Stimulated activated CD8-positive, alpha-beta memory T cell treated with anti-CD3 and anti-CD28 coated beads, Interleukin-12 subunit alpha, Interleukin-12 subunit beta, amount 100 ng/mL, for 4 hours (primary cell): ENCODE measurements at places on chromosomes 3 and 15.

- DNase-seq: no peak
Observed at GRCh38 chr3:31321620-31322019, 211.1 kb upstream of the STT3B start.

GRCh38 chr15:33834892-33835743 lies 133.2 kb upstream of the CHRM5 start:
- DNase-seq: no peak

GRCh38 chr15:90607361-90607760 lies 77.6 kb downstream of the CRTC3 start:
- no peak for DNase-seq

GRCh38 chr3:60585918-60586317 lies 665.3 kb downstream of the FHIT start:
- no peak for DNase-seq

GRCh38 chr3:161500068-161500796 lies 3.6 kb downstream of the OTOL1 start:
- no peak for DNase-seq

DNA sequence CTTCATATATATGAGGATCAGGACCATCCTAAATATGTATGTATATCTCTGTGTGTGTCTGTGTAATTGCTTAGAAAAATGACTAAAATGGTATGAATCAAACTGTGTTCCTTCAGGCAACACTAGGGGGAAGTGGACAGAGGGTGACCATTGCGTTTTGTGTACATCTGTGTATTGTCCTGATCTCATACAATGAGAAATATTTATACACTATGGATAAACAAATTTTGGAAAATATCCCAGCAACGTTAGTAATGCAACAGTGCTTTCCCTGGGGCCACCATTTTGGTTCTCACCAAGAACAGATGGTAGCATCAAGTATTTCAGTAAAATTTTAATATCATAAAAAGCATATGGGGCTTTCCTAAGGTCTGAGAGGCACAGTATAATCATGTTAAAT lies 130.1 kb downstream of the PTPRG start:
- DNase-seq: no peak

GRCh38 chr3:42102571-42102970 lies 11.4 kb downstream of the TRAK1 start:
- DNase-seq: no peak

DNA sequence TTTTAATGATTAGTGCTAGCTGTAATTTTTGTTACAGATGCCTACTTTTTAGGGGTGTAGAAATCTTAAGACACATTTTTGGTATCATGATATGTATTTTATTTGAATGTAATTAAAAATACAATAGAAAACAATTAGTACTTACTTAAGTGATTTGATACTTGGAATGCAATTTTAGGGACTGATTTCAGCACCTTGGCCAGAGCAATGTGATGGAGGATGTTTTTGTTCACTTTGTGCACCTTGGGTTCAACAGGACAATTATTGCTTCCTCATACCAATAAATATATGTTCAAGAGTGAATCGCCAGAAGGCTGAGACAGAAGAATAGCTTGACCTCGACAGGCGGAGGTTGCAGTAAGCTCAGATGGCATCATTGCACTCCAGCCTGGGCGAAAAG lies 22.3 kb downstream of the GMNC start:
- no peak for DNase-seq

GRCh38 chr3:27688053-27688452 lies 34.1 kb downstream of the EOMES start:
- no peak for DNase-seq

DNA sequence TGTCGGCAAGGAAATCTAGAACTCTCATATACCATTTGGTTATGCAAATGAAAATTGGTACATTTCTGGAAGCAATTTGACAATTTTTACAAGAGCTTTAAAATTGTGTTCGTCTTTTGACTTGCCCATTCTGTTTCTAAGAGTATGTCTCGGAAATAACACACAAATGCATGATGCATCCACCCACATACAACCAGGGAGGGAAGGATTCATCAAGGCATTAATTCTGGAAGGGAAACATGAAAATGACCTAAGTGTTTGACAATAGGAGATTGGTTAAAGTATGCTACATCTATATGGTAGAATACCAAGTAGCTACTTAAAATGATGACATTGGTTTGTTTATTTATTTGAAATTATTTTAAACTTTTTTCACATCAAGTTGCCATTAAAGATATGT lies 58.6 kb downstream of the PIAS1 start:
- DNase-seq: no peak

DNA sequence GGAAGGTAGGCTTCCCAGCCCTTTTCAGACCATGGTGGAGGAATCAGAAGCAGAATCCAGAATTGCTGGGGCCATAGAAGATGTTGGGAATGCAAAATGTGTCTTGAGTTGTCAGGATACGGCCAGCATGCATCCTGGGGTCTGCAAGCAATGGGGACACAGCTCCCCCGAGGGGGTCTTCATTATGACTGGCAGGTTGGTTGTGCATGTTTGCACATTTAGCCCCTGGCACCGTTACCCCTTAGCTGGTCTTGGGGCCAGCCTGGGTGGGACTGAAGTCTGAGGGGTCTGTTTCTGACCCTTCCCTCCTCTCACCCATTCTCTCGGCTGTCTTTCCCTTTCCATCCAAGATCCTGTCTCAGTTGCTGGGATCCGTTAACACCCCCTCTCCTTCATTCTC lies 50.7 kb downstream of the STARD5 start:
- no peak for DNase-seq

DNA sequence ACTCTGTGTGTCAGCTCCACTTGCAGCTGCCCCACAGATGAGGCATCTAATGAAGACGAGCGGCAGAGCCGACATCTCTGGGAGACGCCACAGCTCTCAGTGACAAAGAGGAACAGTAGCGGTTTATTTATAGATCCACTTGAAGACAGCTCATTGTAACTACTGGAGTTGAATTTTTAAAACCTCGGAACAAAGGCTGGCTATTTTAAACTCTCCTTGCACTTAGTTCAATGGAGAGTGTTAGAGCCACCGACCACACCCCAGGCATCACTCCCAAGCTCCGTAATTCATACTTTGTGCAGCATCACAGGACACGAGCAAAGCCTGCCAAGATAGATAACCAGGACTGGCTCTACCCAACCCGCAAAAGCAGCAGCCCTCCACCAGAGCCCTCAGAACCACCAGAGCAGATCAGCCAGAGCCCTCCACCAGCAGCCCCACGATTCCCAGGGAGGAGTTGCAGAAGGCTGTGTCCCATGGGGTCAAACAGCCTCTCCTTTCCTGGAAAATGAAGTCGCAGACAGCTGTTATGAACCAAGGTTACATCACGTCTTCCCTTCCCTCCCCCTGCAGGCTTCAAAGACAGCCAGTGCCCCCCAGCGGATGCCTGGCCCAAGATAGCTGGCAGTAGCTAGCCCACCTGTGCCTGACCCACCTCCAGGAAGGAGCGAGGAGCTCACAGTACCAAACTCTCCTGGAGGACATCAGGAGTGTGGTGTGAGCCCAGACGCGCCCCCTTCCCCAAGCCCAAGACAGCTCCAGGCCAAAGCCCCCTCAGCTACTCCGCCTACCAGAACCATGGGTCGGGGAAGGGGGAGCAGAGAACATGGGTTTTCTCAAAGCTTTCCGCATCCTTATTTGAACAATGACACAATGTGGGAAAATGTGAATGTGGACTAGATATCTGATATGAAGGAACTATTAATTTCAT lies 45.7 kb downstream of the POC1A start:
- DNase-seq: no peak

DNA sequence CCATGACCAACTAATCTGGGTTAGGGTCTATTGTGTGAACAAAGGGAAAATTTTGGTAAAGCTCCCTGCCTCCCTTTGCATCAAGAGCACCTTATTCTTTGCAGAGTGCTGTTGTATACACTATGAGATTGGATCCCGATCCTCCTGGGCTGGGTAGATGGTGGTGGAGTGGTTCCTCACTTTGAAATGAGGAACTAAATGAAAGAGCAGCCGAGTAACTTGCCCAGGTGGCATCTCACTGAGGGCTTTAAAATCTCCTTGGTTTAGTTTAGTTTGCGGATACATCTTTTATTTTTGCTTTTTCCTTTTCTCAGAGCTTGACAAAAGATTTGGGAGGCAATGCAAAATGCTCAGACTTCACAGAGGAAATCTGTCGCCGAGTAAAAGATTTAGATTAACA lies 19.4 kb downstream of the IDH3A start:
- no peak for DNase-seq

DNA sequence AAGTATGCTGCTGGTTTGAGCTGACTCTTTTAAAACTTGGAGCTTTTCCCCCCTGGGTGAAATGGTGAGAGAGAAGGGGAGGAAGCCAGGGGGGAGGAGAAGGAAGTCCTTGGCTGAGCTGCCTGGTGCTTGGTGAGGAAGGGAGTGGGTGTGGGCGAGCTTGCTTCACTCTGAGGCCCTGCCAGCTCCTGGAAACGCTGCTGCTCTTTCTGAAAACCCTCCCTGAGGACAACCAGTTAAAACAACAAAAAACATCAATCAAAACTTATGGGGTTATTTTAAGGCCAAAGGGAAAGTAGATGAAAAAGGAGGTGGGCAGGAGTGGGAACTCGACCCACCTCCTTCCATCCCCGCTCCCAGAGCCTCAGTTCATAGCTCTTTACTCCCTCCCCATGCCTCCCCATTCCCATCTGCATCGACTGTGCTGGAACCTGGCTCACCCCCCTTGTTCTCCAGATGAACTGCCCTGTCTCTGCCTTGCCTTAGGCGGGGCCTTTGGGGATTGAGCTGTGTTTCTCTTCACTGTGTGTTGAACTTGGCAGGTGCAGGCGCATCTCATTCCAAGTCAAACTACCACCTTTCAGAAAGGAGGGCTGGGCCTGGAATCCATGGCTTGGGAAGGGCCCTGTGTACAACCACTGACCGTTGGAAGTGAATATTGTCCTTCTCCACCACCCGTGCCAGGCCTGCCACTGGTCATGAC lies 166.1 kb downstream of the ZNF621 start:
- DNase-seq: no peak
